ENCODE measurements at places on chromosomes 13 and 19. TPM values are rescaled to one million over a fixed set of nuclear protein-coding genes. Genes with fewer than 3 reads are reported as not detected.

GRCh38 chr19:30062065-30062906, 120.2 kb downstream of the URI1 start:
- no peak overlapping the region for H3K4me3 ChIP-seq
- H3K4me1 ChIP-seq: peaks cover 11% of the 10 kb centered on the region
- no peak overlapping the region for H3K27ac ChIP-seq
- H3K27me3 ChIP-seq: peaks cover 3% of the 10 kb centered on the region
- DNase-seq: no peak

DNA sequence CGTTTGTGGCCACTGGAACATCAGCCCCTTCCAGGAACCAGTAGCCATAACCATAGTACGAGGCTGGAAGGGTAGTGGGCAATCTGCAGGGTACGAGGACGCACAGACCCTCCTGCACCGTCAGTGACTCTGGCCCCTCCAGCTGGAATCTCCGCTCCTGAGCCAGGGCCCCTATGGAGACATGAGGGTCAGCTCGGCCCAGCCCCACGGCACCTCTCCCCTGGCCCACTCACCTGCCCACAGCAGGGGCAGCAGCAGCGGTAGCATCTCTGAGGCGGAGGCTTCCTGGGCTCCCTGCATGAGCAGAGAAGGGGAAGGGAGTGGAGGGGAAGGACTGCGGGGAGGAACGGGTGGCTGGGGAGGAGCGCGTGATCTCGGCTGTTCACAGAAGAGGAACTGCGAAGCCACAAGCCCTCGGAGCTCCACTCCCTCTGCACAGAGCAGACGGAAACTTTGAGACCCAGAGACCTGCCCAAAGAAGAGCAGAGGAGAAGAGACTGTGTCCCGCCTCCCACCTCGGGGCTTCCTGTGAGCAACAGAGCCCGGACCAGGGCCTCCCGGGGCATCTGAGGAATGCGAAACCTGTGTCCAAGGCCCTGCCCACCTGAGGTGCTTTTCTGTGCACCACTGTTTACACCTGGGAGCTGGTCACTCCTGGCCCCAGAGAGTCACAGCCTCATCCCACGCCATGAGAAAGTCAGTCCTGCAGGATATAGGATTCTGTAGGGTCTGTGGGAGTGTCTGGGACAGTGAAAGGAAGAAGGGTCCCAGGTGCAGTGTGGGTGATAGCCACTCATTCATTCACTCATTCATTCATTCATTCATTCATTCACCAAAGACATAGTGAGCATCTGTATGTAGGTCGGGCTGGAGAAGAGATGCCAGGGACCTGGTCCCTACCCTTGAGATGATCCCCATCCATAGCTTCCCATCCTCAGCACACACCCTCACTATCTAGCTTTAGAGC, at the start of gene SIGLEC6:
TSS of gene SIGLEC6 (minus strand) at position 322 of the 967 bp plus-strand sequence. CDS start at position 300, 22 bp downstream.
- DNase-seq: peak; percentile 61
- peaks cover 14% of the 10 kb centered on the region for H3K4me1 ChIP-seq
- peak within 1 kb of the TSS; percentile 31 for H3K27ac ChIP-seq

DNA sequence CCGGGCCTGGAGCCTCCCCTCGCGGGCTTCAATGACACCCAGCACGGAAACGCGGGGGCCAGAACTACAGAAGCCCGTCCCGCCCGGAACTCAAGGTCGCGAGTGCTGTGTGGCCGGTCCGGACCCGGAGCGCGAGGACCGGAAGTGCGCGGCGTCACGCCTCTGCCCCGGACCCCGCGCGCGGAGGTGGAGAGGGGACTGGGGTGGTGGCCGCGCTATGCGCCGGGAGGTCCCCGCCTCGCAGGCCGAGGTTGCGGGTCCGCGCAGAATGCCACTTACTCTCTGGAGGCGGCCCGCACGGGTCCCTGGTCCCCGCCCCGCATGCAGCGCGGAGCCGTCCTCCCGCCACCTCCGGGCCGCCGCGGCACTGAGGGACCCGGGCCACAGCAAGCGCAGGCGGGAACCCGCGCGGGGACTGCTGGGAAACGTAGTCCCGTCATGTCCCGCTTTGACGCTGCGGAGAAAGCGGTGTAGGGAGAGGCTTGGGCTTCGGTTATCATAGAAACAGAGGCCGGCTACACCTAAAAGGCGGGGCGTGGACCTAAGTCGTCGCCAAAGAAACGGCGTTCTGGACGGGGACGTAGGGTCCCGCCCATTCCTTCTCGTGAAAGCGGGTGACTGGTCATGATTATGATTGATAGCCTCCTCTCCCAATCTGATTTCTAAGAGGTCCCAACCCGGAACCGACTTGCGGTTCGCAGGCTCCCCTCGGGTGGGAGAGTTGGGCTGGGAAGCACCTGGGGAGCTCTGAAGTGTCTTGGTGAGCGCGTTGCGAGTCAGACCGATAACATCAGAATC, at the start of gene ZNF837:
TSS of gene ZNF837 (minus strand) at position 369 of the 798 bp plus-strand sequence. CDS start 11,698 bp downstream, outside the sequence.
- no peaks in the 10 kb centered on the region for H3K36me3 ChIP-seq
- peak within 1 kb of the TSS; percentile 94 for H3K27ac ChIP-seq
- H3K4me3 ChIP-seq: peak within 1 kb of the TSS; percentile 82

DNA sequence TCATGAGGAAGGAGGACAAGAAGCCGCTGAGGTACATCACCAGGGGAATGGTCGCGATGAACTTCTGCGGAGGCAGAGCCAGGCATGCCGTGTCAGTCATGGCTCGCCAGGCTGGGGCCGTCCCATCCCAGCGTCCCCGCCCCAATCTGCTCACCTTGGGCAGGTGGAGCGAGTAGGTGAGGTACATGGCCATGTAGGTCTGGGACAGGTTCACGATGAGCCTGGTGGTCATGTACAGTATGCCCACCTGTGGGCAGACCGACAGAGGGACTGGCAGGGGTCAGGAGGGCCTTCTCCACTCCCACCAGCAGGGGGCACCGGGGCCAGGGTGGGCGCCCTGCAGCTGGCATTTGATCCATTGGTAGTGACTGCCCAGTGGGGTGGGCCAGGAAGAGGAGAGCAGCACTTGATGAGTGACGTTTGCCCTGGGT, 8.3 kb downstream of the TEKTIP1 start:
- H3K4me3 ChIP-seq: no peak overlapping the region
- H3K27ac ChIP-seq: no peak overlapping the region
- H3K36me3 ChIP-seq: peaks cover 18% of the 10 kb centered on the region
- no peaks in the 10 kb centered on the region for H3K27me3 ChIP-seq
- DNase-seq: peak; percentile 52
- peaks cover 13% of the 10 kb centered on the region for H3K4me1 ChIP-seq

- H3K27ac ChIP-seq: peak overlapping the region; percentile 50
- peaks cover 46% of the 10 kb centered on the region for H3K27me3 ChIP-seq
- H3K4me3 ChIP-seq: peak overlapping the region; percentile 49
- H3K36me3 ChIP-seq: peaks cover 13% of the 10 kb centered on the region
- no peak for DNase-seq
Observed at GRCh38 chr19:50327461-50328223, 1.5 kb downstream of the KCNC3 start.

Gene FFAR3
- total RNA-seq: not detected

DNA sequence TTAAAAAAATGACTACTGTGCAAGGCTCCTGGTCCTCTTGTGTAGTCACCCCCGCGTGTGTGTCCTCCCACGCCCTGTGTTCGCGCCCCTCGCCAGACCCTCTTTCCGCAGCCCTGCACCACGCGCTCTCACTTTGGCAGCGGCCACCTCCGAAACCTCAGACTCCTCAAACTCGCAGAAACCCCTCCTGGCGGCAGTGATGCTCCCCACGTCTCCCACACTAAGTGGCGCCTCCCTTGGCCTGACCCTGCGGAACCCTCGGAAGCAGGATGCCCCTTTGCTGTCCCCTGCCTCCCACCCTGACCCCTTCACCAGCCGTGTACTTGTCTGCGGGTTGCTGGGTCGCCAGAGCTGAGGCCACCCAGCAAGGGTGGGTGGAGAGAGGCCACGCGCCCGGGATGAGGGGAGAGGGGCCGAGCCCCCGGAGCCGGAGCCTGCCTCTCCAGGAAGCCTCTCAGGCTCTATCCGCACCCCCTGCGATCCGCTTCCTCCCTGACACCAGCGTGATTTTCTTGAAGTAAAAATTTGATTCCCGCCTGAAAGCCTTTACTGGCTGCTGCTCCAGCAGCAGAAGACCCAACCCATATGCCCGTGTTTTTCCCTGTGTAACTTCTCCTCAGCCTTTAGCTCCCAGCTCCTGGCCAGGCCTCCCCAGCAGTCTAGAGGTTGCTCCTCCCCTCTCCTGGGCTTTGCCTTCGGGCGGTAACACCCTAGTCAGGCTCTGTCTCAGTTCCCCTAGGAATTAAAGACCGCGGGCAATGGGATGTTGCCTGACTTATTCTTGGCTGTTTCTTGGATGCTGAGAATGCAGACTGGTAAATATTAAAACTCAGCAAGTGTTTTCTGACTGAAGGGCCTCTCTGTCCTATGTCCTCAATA, 55.2 kb downstream of the MIPEP start:
- H3K4me3 ChIP-seq: no peak overlapping the region
- no peaks in the 10 kb centered on the region for H3K27me3 ChIP-seq
- no peak for DNase-seq
- H3K4me1 ChIP-seq: no peaks in the 10 kb centered on the region
- no peaks in the 10 kb centered on the region for H3K36me3 ChIP-seq

- H3K27me3 ChIP-seq: peaks cover 30% of the 10 kb centered on the region
- no peak overlapping the region for H3K4me3 ChIP-seq
- H3K27ac ChIP-seq: no peak overlapping the region
- peak; percentile 54 for DNase-seq
Observed at GRCh38 chr19:39223703-39224279, 19.7 kb upstream of the SYCN start.
